ELR (cell line): ENCODE measurements at places on chromosomes 3 and 15.

- no peak for DNase-seq
These were observed 90.5 kb upstream of the DAZL start for GRCh38 chr3:16695710-16696109.

DNA sequence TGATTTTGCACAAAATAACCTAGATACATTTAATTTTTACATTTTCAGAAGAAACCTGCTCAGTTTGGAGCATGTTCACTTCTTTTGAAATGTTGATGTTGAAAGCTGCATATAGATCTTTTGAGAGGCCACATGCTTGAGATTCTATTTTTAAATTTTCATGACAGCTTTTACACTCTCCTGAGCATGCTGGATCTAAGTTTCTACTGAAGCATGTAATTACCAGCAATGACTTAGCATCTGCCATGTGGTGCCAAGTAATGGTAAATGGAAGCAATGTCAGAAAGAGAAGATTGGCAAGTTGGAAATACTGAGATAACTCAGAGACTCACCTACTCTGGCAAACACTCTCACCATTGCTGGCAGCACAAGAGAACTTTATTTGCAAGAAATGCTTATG lies 310.6 kb downstream of the NSUN3 start:
- DNase-seq: no peak

GRCh38 chr15:63834500-63835210 lies 907 bp upstream of the HERC1 start:
- DNase-seq: no peak

DNA sequence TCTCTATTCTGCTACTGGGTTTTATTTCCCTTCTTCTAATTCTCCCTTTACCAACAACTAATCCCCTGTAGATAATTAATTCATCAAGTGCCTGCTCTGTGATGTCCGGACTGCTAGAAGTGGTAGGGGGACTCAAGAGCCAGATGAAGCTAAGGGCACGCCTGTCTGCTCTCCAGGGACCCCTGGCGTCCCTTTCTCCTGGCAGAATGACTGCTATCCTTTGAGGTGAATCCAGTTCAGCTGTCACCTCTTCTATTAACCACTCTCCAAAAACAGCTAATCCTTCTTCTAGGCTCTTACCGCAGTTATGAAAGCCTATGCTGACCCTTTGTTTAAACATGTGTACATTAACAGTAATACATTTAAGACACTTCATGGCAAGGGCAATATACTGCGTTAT lies 1.4 kb upstream of the CHRNA7 start:
- no peak for DNase-seq

DNA sequence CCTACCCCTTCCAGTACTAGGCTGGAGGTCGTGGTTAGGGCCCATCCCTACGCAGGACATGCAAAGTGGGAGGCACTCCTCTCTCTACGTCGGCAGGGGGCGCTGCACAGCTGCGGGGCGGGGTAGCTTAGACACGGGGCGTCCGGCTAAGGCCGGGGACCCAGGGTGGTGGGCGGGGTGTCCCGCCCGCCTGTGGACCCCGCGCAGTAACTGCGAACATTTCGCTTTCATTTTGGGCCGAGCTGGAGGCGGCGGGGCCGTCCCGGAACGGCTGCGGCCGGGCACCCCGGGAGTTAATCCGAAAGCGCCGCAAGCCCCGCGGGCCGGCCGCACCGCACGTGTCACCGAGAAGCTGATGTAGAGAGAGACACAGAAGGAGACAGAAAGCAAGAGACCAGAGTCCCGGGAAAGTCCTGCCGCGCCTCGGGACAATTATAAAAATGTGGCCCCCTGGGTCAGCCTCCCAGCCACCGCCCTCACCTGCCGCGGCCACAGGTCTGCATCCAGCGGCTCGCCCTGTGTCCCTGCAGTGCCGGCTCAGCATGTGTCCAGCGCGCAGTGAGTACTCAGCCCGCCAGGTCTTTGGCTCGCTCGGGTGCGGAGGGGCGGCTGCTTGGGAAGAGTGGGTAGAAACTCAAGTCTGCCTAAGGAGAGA lies at the start of gene IL12A:
Gene IL12A, plus strand, starts transcription at position 219 of the 655 bp plus-strand sequence.
- DNase-seq: peak; percentile 83

DNA sequence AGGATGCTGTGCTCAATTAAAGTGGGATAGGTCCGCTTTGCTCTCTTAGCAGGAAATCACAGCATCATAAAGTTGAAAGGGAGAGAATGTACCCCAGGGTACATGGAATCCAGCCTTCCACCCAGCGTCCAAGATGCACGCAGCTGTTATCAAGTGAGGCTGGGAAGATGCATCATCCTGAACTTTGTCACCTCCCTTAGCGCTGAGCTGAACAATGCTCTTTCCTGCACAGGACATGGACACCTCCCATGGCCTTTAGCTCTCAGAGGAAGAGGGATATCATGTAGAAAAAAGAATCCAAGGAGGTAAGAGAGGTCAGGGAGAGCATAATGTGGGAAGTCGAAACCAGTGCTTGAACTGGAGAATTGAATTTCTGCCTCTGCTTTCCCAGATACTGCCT lies 192.8 kb downstream of the FEZF2 start:
- DNase-seq: no peak

GRCh38 chr3:59836531-59836930 lies 786.7 kb upstream of the CFAP20DC start:
- DNase-seq: no peak

- DNase-seq: no peak
These were observed 897.3 kb downstream of the TUSC7 start for GRCh38 chr3:117606866-117607265.

DNA sequence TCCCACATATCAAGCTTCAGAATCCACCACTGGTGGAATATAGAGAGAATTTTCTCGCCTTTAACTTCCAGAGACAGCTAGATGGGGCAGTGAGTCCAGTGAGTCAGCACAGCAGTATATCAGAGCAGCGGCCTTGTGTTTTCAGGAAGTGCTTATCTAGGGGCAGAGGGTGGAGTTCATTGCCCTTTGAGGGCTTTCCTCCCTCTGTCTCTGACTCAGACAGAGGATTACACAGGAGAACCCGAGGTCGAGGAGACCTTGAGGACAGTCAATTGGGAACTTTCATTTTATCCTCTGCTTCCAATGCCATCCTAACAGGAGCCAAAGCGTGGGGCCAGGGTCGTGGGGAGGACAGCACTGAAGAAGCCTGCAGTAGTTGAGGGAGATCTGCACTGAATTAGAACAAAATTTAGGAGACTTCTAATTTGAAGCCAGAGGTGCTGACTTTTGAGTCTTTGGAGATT lies 109.6 kb upstream of the UMPS start:
- peak; percentile 33 for DNase-seq

- no peak for DNase-seq
These were observed 124.6 kb upstream of the ABHD17C start for GRCh38 chr15:80570553-80570952.

GRCh38 chr15:48913141-48913540 lies 35.2 kb downstream of the EID1 start:
- DNase-seq: peak; percentile 28

DNA sequence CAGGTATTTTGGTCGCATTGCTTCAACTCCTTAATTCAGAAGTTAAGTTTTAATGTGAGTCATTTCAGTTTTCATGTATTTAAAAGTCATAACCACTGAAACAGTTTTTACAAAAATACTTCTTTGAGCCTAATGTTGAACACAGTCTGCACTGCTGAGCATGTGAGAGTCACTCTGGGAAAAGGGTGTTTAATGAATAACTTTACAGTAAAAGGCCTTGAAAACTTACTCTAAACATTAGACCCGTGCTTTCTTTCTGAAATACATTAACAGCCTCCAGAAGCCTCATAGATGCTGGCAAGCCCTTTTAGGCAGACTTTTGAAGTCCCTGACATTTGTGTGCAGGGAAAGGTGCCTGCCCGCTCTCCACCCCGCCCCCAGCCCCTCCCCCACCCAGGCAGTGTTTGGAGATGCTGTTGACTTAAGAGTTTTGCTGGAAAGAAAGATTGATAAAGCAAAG lies 68.9 kb upstream of the NR2F2 start:
- no peak for DNase-seq

DNA sequence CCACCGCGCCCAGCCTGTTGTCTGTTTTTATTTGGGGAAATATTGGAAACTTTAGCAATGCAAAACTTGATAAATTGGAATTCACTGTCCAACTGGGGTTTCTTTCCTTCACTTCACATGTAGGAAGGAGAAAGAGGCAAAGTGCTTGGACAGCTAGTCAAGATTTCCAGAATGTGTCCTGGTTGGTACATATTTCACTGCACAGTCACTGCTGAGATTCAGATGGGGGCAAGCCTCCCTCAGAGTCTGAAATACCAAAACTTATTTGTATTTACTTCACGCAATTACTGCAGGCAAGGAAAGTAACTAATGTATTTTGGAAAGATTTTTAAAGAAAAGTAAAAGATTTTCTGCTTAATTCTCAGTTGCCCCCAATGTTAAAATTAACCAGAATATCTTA lies 21.0 kb downstream of the LRRC31 start:
- no peak for DNase-seq

DNA sequence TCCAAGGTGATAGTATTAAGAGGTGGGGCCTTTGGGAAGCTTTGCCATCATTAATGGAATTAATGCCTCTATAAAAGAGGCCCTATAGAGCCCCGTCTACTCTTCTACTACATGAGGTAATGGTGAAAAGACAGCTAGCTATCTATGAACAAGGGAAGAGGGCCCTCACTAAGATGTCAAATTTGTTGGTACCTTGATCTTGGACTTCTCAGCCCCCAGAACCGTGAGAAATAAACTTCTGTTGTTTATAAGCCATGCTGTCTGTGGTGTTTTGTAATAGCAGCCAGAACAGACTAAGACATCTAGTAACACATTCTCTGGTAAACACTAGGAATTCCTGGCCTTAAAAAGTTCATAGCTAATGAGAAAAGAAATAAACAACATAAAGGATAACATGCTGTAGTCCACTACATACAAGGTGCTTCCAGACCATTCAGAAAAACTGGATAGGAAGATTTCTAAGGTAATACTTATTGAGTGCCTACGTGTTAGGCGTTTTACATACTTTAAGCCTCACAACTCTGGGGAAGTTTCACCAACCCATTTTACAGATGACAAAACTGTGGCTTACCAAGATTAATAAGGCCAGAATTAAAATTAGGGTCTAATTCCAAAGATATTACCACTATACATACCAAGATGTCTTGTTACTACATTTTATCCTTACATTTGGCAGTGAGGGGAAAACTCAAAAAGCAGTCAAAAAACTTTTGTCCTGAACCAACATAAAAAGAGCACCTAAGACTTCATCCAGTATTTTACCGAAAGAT lies 3.2 kb downstream of the UBE3A start:
- no peak for DNase-seq

DNA sequence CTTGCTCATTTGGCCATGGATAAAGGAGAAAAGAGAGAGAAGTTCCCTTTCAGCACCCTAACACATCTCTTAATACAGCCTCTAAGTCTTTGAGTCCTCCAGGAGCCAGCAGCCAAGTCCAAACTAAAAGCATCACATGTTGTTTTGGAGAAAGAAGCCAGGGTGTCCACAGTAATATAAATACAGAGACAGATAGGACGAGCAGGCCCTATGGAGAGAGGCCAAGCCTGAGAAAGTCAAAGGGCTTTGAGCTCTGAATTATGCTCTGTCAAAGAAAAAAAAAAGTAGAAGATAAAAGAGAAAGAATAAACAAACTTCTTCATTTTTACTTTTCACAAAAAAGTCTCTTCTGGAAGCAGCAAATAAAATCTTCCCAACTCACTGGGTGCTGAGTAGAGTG lies 92.4 kb upstream of the THBS1 start:
- no peak for DNase-seq

DNA sequence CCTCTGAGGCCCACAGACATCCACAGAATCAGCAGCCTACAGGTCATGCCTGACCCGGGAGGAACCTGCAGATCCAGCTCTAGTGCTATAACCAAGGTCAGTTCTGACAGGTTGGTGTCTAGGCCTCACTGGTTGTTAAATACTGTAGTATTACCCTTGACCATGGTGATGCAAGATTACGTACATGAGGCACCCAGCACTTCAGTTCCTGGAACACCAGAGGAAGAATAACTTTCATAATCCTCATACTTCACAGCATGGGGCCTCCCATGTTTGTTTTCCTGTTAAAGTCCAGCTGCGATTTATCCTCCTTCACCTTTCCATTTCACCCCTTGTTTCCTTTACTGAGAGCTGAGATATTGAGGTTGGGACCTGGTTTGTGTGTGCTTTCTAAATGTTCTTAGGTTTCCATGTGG lies 34.4 kb upstream of the GLCE start:
- DNase-seq: no peak
